ENCODE measurements at places on chromosomes 13 and 19.

GRCh38 chr13:98922306-98922705, 55.6 kb downstream of the DOCK9 start:
- DNase-seq: no peak

GRCh38 chr13:79909644-79910043, 428.7 kb downstream of the NDFIP2 start:
- no peak for DNase-seq

DNA sequence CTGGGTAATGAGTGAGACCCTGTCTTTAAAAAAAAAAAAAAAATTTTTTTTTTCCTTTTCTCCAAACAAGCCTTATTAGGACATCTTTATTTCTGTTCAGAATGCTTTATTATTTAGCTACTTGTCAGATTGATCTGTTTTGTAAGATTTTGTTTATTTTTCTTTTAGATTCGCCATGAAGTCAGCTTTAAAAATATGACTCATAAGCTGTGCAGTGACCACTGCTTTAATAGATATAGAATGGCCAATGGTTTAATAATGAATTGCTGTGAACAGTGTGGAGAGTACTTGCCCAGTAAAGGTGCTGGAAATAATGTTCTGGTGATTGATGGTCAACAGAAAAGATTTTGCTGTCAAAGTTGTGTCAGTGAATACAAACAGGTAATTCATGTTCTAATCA, 47.7 kb downstream of the ZMYM2 start:
- DNase-seq: no peak

DNA sequence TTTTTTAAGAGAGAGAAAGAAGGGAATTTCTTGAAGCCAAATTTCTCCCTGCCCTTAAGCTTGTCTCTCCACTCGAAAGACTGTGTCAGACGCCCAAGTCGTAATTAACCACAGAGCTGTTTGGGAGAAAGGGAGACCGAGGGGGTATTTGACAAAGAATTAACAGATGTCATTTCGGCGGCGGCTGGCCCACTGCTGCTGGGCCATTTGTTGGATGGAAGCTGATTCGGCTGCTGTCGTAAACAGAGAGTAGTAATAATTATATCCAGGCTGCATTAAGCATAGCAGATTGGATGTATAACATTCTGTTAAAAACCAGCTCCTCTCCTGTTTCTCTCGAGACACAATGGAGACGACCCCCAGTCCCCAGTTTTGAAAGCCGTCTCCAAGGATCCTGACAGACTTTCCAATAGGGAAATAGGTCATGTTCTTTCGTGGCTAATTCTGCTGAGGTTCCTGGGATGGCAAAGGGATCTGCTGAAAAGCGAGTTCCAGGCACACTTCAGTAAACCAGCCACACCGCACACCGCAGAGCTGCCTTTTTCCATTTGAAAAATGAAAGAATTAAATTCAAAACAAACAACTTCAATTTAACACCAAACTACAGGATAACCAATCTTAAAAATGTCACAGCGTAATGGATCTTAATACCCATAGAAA, 71.5 kb downstream of the KCTD15 start:
- DNase-seq: no peak

DNA sequence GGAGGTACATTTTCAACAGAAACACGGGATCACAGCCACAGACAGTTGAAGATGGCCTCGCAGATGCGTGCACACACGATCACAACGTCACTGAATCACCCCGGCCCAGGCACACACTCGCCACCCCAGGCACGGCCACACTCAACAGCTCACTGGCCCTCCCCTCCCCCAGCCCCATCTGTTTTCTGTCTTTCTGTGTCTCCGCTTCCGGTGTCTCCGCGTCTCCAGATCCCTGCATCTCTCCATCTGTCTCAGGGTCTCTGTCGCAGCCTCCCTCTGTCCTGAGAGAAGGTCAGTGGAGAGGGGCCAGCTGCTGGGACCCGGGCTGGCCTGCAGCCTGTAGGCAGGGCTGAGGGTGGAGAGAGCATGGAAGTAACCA, 3.8 kb upstream of the ATP1A3 start:
- DNase-seq: no peak

DNA sequence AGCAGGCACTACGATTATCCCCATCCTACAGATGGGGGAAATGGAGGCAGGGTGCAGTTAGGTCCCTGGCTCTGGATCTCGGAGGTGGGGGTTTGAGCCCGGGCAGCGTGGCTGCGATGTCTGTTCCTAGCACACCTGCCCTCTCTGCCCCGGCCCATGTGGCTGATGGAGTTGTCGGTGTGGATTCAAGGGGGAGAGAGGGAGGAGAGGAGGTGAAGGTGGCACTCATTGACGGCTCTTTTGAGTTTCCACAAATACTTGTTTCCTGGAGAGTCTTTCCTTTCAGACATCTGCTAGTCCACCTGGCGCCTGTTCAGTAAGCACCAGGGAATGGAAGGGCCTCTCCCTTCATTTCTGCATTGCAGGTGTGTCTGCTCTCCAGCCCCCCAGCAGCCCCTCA, 69.9 kb downstream of the ARHGEF18 start:
- no peak for DNase-seq

GRCh38 chr19:12913851-12914690, 5.0 kb downstream of the SYCE2 start:
- DNase-seq: no peak

- no peak for DNase-seq
These were observed 309.5 kb downstream of the TEX29 start for GRCh38 chr13:111629926-111630325.

- no peak for DNase-seq
These were observed 91.8 kb upstream of the RAP2A start for GRCh38 chr13:97342136-97342535.

- no peak for DNase-seq
These were observed 217.5 kb downstream of the ABCC4 start for GRCh38 chr13:95083758-95084157.

DNA sequence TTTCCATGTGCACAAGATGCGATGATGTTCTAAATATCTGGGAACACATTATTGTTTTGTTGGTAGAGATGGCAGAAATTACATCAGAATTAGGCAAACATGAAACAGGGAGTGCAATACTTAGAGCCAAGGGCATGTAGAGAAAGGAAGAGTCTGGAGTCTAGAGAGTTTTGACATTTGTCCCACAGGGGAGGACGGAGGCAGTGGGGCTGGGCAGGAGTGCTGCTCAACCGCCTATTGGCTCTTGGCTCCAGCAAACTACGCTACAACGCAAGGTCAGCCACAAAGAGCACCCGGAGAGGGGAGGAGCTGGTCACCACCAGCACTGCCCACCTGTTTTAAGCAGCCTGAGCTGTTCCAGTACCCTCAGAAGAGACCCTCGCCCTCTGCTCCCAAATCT, 108.3 kb downstream of the ABCC4 start:
- DNase-seq: no peak

- no peak for DNase-seq
These were observed 5.9 kb downstream of the NFKBIB start for GRCh38 chr19:38905620-38906019.

GRCh38 chr19:53365899-53366493, 491 bp downstream of the ZNF525 start:
- DNase-seq: no peak

GRCh38 chr19:1438933-1439354, 748 bp downstream of the RPS15 start:
- no peak for DNase-seq

- DNase-seq: no peak
These were observed 113.0 kb downstream of the UFM1 start for GRCh38 chr13:38462605-38463004.

DNA sequence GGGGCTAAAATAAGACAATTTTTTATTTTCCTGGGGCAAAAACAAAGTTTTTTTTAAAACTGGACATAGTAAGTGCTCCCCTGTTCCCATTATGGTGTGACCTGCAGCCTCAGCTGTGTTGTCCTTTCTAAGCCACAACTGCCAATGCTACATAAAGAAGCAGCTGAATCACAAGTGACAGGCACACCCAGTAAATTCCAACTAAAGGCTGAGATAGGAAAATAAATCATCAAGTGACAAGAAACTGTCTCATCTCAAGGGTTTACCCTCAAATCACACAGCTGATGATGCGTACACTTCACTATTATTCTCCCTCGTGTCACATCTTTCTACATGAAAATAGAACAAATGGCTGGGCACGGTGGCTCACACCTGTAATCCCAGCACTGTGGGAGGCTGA, 28.7 kb downstream of the STK24 start:
- no peak for DNase-seq

All from NT2/D1 (cell line).